Ecto neural progenitor cell (in vitro differentiated cells): ENCODE measurements at places on chromosomes 5 and 9.

DNA sequence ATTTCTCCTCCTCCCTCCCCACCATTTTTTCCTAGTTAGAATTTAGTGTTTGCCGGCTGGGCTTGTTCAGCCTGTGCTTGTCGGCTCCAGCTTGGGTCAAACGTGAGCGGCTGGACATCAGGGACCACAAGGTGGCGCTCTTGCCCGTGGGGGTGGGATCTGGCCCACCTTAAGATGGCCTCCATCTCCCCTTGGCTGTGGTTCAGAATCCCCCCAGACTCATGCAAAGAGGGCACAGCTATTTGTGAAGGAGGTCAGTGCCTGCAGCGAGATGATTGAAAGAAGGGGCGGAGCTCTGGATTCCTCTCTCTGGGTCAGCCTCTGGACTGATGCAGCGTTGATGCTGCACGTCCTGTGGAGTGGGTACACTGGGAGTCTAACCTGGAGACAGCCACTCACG is 283.3 kb upstream of the TUT7 start:
- peak; percentile 92 for DNase-seq

DNA sequence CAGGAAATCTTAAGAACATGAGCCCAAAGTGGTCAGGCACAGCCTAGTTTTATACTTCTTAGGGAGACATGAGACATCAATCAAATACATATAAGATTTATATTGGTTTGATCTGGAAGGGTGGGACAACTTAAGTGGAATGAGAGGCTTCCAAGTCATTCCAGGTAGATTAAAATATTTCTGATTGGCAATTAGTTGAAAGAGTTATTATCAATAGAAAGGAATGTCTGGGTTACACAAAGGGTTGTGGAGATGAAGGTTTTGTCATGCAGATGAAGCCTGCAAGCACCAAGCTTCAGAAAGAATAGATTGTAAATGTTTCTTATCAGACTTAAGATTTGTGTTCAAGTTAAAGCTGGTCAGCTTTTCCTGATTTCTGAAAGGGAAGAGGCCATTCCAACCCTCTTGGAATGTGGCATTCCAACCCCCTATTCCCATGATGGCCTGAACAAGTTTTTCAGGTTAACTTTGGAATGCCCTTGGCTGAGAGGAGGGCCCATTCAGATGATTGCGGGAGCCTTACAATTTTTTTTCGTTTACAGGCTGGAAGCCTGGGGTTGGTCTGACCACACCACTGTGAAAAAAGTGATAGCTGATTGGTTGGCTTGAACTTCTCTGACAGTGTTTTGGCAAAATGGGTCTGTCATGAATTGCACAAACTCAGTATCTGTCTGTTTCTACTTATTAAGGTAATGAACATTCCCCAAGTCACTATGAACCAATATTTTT is 245.6 kb upstream of the RAI14 start:
- no peak for DNase-seq

- DNase-seq: peak; percentile 23
Observed at GRCh38 chr5:132238901-132239500, 11.3 kb upstream of the P4HA2 start.

GRCh38 chr5:129382921-129383672 is 77.0 kb upstream of the ADAMTS19 start:
- DNase-seq: no peak

DNA sequence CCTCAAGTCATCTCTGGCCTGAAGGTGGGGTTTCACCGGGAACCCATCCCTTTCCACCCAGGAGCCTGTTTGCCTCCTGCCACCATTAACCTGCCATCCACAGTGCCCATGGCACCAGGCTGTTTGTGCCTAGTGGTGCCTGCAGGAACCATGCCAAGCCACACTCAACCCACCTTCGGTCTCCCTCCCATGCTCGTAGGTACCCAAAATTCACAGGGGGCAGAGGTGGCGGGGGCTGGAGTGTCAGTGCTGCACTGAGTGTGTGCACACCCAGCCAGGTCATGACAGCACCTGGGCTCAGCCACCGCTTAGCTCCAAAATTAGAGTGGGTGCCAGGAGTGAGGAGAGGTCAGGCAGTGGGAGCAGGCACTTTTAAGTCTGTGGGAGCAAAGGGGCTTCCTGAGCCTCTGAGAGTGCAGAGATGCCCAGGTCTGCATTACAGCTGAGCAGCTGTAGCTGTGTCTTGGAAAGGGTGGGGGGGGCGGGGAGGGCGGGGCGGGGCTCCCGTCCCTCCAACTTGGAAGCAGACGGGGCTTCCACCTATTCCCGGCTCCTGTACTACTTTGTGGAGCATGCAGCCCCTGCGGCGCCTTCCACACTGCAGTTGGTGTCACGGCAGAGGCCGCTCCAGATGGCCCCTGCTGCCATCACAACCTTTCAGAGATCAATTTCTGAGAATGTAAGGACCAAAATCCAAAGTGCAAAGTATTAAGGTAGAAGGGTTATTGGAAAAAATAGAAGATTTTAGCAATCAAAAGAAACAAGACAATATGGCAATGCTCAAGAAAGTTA is 2396.8 kb upstream of the C9orf72 start:
- no peak for DNase-seq

DNA sequence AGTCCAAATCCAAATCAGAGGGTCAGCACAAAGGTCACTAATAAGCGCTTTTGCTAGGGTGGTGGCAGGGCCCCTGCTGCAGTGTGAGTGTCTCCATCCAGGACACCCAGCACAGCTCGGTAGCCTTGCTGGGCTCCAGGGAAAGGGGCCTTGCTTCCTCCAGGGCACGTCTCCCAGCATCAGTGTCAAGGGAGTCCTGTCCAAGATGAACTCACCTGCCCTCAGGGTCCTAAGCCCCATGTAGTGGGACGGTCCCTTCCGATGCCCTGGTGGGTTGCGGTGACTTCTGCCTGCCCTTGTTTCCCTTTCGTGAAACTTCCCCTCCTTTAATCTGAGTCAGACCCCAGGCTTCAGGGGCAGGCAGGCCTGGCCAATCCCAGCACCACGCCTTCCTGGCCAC is 101.7 kb downstream of the ZNF354C start:
- DNase-seq: no peak

DNA sequence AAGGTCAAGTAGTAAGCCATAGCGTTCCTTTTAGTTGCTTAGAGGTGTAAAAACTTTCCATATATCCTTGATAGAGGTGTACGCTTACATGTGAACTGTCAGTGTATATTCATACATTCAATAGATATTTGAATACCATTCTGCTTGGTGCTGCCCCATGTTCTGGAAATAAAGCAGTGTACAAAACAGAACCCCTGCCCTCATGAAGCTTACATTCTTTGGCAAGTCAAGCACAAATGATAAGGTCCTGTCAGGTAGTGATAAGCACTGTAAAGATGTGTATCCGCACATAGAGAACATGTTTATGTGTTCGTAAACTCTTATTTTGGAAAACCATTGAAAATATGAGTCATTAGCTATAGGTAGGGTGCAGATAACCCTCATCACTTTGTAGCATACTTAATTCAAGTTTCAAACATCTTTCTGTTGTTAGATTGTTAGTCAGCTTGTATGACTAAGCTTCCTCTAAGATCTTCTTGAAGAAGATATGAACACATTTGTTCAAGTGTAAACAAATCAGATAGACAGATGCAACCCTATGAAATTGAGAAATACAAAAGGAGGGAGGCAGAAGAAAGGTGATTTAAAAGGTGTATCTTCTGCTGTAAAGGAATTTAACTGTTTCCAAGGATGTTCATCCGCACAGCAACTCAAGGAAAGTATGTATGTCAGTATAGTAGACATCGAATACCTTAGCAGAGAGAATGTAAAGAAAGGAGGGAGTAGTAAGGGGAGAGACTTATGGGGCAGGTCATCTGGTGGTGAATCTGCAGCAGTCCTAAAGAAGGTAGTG is 1.6 kb downstream of the GTF3C4 start:
- DNase-seq: no peak
